ENCODE measurements at places on chromosomes 16 and 17.

- DNase-seq = no peak
Observed at GRCh38 chr16:14098081-14098480, 27.0 kb downstream of the MRTFB start.

- no peak for DNase-seq
Observed at GRCh38 chr16:89230255-89230654, 12.8 kb downstream of the ZNF778 start.

DNA sequence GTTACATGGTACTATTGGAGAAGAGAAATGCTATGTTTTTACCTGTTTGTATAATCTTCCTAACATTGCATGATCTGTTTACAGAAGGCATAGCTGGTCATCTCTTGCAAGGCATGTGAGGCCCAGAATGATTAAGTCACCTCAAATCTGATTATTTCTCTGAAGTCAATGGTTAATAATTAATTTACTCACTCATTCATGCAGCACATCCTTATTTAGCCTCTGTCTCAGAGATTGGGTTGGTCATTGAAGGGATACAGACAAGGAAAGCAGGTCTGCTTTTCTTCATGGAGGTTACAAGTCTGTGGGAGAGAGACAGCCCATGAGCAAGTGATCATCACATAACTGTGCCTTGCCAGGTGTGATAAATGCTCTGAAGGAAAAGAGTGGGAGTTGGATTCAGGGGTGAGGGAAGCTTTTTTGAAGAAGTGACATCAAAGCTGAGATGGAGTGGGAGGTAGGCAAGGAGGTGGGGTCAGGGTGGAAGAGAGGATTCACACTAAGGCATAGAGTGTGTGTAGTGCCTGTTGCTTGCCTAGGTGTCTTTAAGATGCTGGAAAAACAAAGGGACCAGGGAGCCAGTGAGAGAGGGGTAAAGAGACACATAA lies 16.3 kb upstream of the RBFOX1 start:
- no peak for DNase-seq

DNA sequence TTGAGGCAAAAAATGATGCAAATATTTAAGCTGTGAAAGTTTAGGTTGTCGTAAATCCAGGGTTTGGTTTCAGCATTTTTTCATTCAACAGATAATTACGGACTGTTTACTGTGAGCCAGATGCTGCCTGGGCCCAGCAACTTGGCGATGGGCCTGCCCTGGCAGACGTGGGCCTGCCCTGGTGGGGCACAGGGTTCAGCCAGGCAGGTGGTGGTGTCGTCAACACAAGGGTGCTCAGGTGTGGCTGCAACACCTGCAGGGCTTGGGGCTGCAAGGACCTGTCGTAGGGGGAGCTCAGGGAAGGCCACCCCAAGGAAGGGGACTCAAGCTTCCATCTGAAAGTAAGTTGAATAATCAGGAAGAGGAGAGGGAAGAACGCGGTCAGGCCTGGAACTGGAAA lies 15.1 kb downstream of the ZC3H18 start:
- DNase-seq = no peak

- DNase-seq = no peak
Observed at GRCh38 chr17:81056312-81056711, 21.4 kb downstream of the BAIAP2 start.
